Caudate nucleus (tissue), 63 donors: ENCODE measurements at places on chromosomes 12 and 14.
A peak's percentile ranks its signal among the peaks of the same experiment; 100 is the strongest.

GRCh38 chr14:76320486-76320885 is 55.5 kb upstream of the ESRRB start:
- DNase-seq, result no peak

GRCh38 chr12:120091371-120092090 is 25.0 kb downstream of the RAB35 start:
- no peak for DNase-seq

DNA sequence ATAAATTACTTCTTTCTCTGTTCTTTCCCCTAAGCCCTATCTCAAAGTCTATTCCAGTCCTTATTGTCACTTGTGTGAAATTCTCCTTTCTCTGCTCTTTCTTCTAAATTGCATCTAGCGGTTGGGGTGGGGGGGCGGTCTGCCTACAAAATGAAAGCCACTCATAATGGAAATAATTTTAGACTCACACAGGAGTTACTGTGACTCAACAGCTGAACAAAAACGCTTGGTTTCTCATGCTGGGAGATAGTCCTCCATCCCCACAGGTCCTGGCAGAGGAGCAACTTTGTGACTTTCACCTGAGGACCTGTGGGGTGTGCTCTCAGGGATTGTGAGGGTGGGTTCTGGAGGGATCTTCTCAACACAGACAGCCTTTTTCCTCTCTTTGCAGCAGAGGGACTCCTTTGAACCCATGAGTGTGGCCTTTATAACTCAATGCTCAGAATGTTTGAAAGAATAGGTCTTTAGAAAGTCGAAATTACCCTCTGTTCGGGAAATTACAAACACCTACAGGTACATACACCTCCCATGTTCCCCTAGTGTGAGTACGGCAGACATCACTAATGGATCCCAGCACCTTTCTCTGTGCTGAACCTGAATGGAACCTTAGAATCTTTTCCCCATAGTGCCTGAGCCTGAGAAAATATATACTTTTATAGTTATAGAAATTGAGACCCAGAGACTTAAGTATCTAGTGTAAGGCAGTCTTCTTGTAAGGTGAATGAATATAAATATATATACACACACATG is 109.7 kb downstream of the CHST11 start:
- DNase-seq, result peak; percentile 24

DNA sequence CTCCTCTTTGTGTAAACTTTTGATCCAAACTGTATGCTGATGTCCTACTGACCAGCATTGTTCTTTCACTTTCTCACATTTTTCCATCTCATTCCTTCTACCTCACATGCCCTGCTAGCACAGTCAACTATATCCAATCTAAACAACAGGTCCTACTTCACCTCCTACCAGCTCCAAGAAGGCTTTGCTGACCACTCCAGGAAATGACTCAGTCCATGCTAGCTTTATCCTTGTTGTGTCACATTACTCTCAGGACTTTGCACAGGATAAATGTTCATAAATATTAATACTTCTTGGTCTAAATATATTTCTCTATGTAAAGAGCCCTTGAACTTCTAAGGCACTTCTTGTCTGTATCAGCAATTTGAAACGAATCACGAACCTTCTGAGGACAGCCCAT is 64.9 kb upstream of the PCED1B start:
- DNase-seq, result no peak

DNA sequence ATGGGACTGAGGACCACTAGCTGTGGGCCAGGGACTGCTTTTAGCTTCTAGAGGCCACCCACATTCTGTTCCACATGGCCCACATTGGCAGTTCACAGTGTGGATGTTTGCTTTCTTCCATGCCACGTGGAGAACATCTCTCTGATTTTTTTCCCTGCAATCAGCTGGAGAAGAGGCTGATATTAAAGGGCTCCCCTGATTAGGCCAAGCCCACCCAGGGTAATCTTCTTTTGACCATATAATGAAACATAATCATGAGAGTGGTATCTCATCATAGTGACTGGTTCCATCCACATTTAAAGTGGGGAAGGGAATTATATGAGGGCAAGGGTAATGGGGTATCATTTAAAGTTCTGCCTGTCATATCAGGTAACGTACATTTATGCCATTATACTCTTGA is 15.8 kb downstream of the DAAM1 start:
- no peak for DNase-seq

- DNase-seq, result no peak
Measured at GRCh38 chr14:54737132-54737711, 165.4 kb downstream of the GCH1 start.

DNA sequence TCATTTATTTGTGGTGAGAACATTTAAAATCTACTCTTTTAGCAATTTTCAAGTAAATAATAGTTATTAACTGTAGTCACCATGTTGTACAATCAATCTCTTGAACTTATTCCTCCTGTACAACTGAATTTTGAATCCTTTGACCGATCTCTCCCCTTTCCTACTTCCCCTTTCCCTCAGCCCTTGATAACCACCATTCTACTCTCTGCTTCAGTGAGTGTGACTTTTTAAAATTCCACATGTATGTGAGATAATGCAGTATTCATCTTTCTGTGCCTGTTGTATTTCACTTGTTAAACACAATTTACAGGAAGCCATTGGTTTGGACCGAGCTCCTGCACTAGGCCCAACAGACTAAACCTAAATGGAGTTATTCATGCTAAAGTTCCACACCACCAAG is 458.9 kb upstream of the PDE3A start:
- no peak for DNase-seq

DNA sequence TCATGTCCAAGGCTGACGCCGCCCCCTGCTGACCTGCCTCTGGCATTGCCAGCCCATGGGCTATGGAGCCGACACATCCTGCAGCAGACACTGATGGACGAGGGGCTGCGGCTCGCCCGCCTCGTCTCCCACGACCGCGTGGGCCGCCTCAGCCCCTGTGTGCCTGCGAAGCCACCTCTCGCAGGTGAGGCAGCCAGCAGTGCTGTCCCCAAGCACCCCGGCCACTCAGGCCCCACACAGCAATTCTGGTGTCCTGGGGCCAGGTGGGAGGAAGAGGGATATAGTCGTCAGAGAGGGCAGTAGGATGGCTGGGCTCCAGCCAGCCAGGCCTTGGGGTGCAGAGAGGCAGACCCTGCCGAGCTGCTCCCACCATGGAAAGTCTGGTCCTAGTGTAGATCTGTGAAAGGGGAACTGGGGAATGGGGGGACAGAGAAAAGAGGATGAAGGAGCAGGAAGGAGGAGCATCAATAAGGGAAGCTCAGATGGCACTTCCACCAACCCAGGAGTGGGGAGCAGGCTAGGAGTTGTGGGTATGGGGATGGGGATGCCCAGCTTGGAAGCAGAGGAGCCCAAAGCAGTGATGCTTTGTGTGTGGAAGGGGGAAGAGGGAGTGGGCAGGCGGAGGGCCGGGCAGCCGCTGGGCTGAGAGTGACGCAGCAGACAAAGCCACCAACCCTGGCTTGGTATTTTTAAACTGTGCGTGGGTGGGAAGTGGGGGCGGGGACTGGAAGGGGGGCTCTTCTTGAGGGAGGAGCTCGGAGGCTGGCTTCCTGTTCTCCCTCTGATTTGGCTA is 4.7 kb downstream of the NAB2 start:
- DNase-seq, result no peak

DNA sequence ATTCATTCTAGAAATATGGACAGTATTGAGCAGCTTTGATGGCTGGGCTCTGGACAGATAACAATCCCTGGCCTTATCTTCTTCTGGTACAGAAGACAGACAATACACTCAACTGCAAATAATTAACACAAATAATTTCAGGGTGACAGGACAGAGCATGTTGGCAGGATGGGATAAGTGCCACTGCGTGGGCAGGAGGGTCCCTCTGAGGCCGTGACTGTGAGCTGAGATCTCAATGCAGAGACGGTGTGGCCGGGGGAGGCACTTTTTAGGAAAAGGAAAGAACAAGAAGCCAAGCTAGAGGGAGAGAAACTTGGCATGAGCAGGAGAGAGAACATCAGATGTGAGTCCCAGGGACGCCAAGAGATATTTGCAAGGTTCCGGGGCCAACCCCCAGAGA is 8.1 kb downstream of the SYNE3 start:
- DNase-seq, result no peak

DNA sequence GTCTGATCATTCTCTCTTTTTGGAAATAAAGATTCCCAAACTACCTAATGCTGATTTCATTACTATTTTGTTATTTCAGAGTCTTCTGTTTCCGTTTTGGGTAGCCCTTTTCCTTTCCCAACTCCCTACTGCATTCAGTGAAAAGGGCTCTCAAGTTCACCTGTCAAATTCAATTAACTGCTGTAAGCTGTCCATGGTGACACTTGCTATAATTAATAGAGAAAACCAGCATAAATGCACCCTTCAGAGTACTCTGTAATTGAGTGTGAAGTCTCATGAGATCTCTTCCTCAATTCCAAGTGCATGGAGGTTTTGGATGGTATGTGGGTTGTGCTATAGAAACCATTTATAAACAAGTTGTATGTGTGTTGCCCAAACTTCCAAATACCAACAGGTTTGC is 187.2 kb downstream of the RPL10L start:
- DNase-seq, result no peak

DNA sequence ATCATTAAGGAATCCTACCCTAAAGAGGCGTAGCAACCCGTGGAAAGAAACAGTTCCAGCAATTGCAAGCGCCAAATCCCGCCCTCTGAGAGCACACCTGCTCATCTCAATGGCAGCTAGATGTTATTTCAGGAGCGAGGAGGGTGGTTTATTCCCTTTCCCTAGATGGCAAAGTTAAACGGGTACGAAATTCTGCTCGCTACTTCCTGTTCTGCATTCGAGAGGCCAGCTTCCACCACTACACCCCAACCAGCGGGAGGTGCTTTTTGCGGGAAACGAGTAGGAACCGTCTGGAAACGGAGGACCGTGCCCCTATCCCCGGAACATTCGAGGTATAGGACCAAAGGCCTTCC is 536 bp downstream of the VPS29 start:
- DNase-seq, result no peak

DNA sequence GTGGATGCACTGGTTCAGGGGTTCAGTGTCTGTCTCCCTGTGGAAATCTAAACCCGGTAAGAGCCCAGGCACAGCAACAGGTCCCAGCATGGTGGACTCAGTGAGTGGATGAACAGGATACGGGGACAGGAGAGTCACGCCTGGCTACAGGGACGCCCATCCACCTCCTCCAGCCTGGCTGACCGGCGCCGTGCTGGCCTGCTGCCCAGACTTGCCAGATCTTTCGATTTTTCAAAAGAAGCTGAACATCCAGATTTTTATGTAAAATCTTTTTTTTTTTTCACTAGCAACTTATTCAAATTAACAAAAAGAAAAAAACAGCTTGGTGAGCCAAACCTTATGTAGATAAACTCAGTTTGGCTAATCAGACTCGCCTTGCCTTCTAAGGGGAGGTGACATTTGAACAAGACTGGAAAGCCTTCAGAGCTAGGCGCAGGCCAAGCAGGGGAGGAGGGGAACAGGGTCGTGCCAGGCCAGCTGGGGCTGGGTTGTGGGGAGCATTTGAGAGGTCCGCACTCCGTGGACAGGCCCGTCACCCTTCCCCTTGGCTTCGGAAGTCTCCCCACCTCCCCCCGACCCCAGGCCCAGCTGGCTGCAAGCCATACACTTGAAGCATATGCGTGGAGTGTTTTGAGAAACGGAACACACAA is 87.8 kb upstream of the NCOR2 start:
- DNase-seq, result peak; percentile 85

GRCh38 chr12:119412811-119413794 is 78.6 kb downstream of the CCDC60 start:
- peak; percentile 3 for DNase-seq

GRCh38 chr14:48693793-48694192 is 892.4 kb downstream of the RPS29 start:
- DNase-seq, result no peak

- DNase-seq, result no peak
Measured at GRCh38 chr14:75884198-75884611, 97.6 kb downstream of the TGFB3 start.

GRCh38 chr12:53751336-53752191 is at the start of gene CISTR:
Gene CISTR, minus strand, starts transcription at chr12:53751979.
- DNase-seq, result no peak
